ENCODE measurements at places on chromosomes 7 and 10.

DNA sequence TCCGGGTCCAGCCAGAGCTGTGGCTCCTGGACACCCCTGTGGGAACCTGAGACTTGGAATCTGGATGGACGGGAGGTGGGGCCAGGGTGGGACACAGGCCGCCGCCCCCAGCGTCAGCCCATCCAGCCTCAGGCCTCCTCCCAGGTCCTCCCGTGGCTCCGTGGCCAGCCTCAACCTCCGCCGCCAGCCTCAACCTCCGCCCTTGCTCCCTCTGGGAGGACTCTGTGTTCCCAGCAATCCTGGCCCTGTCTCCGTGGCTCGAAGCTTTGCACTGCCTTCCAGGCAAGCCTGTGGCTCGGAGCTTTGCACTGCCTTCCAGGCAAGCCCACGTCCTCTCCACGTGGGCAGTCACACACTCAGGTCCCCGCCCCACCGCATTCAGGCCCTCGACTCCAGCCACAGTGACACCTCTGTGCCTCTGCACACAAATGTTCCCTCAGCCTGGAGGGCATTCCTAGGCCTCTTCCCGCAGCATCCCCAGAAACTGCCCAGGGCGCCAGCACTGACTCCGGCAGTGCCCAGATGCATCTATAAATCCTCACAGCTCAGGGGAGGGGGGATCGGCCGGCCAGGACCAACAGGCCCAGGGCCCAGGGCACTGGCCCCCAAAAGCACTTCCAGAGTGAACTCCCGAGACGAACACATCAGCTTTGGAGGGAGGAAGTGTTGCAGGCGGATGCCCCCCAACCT is 44.7 kb upstream of the PDGFA start:
- no peak for DNase-seq

DNA sequence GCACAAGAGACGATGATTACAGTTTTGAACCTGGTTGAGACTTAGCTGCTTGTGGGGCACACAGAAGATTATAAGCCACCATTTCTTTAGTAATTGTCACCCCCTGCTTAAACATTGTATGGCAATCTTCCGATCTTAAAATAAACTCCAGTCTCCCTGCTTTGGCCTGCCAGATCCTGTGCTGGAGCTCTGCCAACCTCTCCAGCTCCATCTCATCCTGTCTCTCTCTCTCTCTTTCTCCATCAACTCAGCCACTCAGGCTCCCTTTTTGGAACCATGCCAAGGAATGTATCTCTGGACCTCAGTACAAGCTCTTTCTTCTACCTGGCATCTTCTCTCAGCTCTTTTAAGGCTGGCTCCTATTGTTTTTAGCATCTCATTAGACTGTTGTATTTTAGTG is 1053.2 kb downstream of the REEP3 start:
- no peak for DNase-seq

- DNase-seq, result no peak
Observed at GRCh38 chr7:13035233-13035632, 347.8 kb downstream of the ARL4A start.

- DNase-seq, result no peak
Observed at GRCh38 chr10:110859973-110860376, 11.8 kb upstream of the PDCD4 start.

GRCh38 chr7:120738816-120739215 is 119.1 kb downstream of the TSPAN12 start:
- no peak for DNase-seq

- DNase-seq, result no peak
Observed at GRCh38 chr7:16942929-16943509, 61.2 kb upstream of the AGR3 start.

DNA sequence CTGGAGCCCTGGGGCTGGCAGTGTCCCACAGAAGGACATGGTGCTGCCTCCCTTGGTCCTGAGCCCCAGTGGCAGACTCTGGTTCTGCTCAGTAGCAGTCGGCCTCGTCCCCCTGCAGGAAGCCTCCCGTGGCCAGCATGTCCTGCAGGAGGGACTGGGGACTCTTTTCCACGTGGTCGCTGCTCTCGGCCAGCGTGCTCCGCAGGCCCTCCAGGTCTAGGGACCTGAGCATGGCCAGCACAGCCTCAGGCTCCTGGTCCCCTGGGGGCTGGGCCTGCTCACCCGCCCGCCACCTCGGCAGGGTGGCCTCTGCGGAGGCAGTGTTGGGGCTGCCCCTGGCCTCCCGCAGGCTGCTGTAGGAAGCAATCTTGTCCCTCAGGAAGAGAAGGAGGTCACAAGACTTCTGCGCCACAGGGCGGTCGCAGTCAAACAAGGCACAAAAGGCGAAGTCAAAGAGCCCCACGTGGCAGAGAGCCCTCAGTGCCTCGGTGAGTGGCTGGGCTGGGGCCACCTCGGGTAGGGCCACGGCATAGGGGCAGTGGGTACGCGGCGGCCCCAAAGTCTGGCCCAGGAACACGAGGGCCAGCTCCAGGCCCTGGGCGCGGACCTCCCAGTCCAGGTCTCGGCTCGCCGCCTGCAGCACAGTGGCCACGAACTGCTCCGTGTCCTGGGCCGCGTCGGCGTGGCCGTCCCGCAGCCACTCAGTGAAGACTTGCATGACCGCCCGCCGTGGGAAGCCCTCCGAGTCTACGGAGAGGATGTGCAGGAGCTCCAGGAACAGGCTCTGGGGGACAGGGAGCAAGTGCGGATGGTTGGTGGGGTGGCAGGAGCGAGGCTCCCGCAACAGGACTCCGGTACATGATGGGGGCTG is 17.1 kb downstream of the BRAT1 start:
- no peak for DNase-seq

- no peak for DNase-seq
Observed at GRCh38 chr10:28179006-28179742, 123.7 kb downstream of the MPP7 start.

DNA sequence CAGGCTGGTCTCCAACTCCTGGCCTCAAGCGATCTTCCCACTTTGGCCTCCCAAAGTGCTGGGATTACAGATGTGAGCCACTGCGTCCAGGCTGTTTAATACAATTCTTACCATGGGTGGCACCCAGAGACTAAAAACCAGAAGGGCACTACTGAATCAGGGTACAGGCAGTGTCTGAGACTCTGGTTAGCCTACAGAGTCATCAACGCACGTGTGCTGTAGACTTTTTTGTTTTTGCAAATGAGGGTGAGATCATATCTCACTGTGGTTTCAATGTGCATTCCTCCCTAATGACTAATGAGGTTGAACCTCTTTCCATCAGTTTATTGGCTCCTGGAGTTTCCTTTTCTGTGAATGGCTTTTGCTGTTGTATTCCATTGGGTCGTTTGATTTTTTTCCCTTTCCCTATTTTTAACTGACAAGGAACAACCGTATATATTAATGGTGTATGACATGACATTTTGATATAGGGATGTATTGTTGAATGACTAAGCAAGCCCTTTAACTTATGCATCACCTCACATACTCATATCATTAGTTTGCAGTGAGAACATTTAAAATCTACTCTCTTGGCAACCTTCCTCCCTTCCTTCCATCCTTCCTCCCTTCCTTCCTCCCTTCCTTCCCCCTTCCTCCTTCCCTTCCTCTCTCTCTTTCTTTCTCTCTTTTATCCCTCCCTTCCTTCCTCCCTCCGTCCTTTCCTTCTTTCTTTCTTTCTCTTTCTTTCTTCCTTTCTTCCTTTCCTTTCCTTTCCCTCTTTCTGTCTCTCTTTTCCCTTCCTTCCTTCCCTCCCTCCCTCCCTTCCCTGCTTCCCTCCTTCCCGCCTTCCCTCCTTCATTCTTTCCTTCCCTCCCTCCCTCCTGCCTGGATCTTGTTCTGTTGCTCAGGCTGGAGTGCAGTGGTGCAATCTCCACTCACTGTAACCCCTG is 9.3 kb upstream of the TMEM270 start:
- DNase-seq, result no peak

GRCh38 chr7:20172736-20173334 is 44.3 kb downstream of the MACC1 start:
- DNase-seq, result no peak

DNA sequence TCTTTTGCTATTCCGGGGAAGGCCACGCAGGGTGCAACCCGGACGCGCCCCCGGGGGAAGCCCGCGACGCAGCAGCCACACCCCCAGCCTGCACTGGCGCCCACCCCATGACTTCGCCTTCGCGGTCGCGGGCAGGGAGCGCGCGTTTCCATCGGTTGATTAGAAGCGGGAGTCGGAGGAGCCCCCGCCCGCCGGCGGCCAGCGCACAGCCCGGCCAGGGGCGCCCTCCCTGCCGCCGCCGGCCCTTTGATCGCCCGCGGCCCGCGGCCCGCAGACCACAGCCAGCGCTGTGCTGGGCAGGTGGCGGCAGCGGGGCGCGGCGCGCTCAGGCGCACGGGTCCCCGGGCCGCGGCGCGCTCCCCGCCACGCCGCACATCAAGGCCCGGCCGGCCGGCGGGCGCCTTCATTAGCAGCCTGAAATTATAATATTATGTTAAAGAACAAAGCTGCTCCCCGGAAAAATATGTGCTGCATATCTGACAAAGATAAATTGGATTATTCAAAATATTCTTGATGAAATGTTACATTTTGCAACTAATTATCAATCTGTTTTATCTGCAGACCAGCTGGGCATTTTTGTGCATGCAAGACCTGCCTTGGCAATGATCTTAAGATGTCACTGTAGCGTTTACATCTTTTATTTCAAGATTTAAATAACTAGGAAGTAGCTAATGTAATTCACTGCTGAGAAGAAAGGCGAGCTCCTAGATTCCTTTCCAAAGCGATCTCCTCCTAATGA is 160.7 kb upstream of the MKI67 start:
- DNase-seq, result no peak

Measured in activated CD4-positive, CD25-positive, alpha-beta regulatory T cell (primary cell).